ENCODE measurements at places on chromosomes 6 and 20.

- DNase-seq, result no peak
These were observed 15.2 kb upstream of the SLC17A5 start for GRCh38 chr6:73669005-73669404.

GRCh38 chr20:19256085-19256484, 43.6 kb downstream of the SLC24A3 start:
- DNase-seq, result no peak

- no peak for DNase-seq
These were observed 85.6 kb downstream of the ANKRD6 start for GRCh38 chr6:89518352-89519055.

DNA sequence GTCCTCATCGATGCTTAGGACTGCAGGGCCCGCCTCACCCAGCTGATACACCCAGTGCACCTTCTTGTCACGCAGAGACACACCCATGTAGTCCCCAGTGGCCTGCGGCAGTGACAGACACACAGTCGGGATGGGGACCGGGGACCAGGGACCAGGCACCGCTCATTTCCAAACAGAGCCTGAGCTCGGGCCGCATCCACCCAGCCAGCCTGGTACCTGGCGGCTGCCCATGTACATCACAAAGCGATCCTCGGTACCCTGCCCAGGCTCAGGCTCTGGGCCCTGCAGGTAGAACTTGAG, 11.5 kb downstream of the ADRM1 start:
- no peak for DNase-seq

GRCh38 chr6:1602049-1602713, 7.5 kb upstream of the FOXC1 start:
- no peak for DNase-seq

DNA sequence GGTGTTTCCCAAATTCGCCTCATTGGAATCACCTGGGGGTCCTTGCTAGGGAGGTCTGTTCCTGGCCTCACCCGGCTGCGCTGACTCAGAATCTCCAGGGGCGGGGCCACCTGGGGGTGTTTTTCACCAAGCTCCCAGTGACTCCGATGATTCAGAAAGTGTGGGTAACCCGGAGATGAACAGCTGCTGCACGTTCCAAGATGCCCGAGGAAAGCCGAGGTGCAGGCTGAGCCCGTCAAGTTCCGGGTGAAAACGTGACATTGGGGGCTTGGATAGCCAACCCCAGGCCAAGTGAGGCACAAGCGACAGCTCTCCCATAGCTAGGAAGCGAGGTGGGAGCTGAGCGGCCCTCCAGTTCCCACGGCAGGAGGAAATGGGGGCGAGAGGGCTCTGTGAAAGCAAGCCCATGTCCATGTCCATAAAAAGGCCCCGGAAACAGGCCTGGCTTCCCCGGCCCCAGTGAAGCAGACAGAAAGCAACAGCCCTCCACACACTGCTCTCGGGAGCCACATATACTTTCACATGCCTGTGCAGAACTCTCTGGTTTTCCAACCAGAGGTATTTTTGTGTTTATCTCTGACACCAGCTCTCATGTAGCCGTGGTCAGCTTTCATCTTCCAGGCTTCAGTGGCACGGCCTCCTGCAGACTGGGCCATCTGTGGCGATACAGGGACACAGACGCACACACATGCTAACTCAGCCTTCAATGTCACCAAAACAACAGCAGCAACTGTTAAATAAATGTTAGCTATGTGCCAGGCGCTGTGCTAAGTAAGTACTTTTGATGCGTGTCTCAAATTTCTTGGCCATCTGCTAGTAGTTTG, 90.7 kb upstream of the CCDC28A start:
- no peak for DNase-seq

DNA sequence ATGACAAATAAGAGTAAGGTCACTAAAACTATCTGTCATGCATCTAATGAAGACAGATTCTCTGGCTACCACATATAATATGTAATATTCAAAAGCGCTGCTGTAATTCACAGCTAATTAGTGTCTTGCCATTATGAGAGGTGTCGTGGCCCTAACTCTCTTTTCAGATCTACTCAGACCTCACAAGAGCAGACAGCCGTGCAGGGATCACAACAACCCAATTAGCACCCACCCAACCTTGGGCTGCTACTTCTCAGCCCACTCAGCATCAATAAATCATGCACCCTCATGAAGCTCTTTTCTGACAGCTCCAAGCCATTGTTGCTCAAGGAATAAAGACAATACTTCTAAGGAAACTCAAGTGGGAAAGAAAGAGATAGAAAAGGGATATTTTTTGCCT, 61.5 kb downstream of the FRK start:
- no peak for DNase-seq

- DNase-seq, result no peak
These were observed 98.8 kb downstream of the BANF2 start for GRCh38 chr20:17798601-17799000.

DNA sequence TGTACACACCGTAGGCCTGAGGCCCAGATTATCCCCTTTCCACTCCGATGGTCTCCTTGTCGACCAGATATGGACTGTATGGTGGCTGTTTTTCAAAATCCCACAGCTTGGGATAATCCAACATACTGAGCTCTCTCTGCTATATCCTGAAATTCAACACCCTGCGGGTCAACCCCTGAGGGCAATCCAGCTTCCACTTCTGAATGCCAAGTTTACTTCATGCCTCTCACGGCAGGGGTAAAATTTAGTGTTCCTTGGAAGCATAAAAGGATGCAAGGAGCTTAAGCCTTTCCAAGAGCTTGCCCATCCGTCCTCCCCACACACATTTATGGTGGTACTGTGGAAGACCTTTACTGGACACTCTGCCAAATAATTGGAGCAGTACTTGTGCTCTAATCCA, 90.7 kb downstream of the PLG start:
- DNase-seq, result no peak

DNA sequence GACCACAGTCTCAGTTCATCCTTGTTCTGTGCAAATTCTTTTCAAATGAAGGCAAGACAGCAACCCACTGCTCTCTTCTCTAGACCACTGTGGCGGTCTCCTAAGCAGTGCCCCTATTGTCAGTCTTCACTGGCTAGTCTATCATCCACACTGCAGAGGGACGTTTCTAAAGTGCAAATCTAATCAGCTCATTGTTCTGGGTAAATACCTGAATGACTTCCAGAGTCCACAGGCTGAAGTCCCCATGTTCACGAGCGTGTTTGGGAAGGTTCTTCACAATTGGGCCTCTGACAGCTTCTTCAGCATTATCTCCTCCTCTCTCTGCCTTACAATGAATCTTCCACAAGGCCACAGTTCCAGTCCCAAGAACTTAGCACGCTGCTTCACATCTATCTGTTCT, 73.2 kb downstream of the LAMA4 start:
- no peak for DNase-seq

GRCh38 chr6:78231002-78231401, 578.2 kb downstream of the MEI4 start:
- no peak for DNase-seq

DNA sequence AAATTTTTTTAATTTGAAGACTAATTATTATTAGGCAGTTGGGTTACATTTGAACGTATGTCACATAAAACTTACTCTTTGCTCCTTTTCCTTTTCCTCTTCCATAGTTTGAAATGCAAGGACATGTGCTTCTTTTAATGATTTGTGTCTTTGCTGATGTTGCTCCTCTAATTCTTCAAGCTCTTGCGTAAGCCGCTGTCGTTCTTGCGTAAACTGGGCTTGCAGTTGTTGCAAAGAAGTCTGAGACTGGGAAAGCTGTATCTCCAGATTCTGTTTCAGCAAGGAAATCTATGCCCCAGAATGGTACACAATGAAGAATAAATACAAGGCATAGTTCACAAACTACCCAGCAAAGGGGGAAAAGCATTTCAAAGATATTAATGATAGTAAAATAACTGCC, 45.1 kb upstream of the MCM9 start:
- no peak for DNase-seq

DNA sequence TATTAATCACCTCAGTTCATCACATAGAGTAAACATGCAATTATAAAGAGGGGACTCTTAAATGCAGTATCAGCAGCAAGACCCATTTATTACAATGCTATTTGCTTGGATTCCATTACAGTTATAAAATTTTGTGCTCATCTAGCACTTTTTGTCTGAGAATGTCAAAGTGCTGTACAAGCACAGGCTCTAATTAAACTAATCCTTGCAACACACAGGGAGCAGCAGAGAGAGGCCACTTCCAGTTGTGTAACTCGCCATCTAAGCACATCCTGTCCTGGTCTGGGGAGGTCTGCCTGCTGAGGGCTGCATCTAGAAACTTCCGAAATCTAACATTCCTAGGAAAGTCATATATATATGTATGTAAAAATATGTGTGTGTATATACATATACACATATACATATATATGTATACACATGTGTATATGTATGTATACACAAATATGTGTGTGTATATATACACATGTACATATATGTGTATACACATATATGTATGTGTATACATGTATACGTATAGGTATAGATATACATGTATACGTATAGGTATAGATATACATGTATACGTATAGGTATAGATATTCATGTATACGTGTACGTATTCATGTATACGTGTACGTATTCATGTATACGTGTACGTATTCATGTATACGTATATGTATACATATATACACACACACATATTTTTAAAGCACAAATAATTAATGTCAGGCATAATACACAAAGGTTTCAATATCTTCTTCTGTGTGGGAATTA, 136.4 kb upstream of the JARID2 start:
- DNase-seq, result no peak

- no peak for DNase-seq
These were observed 13.5 kb downstream of the THBS2 start for GRCh38 chr6:169240125-169240524.

GRCh38 chr6:169115632-169116031, 138.0 kb downstream of the THBS2 start:
- no peak for DNase-seq

GRCh38 chr6:8108759-8109539, 6.6 kb upstream of the EEF1E1 start:
- no peak for DNase-seq

GRCh38 chr20:59082077-59082740, 39.6 kb upstream of the PRELID3B start:
- DNase-seq, result no peak

- no peak for DNase-seq
These were observed 2.6 kb downstream of the EPHA7 start for GRCh38 chr6:93416571-93417420.

- no peak for DNase-seq
These were observed 27.6 kb downstream of the RPRD1B start for GRCh38 chr20:38061109-38061508.

GRCh38 chr6:93394471-93394870, 24.9 kb downstream of the EPHA7 start:
- DNase-seq, result no peak

DNA sequence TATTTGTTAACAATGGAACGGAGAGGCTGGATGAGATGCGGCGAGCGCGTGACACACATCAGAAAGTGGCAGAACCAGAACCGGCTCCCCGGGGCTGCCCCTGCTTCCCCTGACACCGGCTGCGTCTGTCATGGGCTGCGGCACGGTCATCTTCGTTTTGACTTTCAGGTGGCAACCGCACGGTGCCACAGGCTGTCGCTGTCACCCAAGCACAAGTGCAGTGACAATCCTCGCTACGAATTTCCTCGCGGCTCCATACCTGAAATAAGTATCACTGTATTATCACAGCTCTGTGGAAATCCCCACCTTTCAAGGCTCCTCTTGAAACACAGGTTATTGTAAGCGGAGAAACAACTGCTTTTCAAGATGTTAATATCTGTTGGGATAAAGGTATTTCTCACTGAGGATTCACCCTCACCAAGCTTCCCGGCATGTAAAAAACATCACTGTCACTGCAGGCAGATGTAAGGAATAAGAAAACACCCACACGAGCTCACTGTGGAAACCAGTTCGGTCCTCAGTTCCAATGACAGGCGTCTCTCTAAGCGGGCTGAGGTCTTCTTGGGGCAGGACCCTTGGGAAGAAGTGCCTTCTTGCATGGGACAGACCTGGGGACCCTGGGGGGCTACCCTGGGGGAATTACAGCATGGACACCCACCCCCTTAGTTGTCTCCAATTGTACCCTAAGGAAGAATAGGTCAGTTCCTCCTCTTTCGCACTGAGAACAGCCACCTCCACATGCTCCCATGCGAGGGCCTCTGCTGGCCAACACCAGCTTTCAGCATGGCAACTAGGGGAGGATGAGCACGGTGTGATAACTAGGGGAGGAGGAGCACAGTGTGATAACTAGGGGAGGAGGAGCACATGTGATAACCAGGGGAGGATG, 86.3 kb downstream of the DACT2 start:
- no peak for DNase-seq

DNA sequence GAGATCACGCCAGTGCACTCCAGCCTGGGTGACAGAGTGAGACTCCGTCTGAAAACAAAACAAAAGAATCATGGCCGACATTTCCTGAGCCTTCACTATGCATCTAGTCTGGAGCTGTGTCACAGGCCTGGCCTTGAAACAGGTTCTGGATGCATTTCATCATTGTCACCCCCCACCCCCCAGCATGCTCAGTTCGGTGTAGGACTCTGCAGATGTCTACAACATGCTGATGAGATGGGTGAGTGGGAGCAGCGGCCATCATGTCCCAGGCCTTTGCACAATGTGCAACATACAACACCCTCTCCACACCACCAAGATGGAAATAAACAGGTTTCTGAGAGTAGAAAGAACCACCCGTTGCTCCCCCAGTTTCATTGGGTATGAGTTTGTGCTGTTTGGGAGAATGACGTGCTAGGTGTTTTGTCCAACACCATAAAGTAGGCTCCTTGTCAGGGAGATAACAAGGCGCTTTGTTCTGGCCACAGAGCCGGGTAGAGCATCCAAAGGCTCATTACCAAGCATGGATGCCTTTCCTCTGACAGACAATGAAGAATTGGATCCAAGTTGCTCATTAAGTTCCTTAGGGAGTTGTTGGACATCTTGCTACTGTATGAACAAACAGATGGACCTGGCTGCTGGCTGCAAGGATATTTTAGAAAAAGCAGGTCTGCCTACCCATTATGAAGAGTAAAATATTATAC, 22.1 kb downstream of the SNHG17 start:
- DNase-seq, result no peak

DNA sequence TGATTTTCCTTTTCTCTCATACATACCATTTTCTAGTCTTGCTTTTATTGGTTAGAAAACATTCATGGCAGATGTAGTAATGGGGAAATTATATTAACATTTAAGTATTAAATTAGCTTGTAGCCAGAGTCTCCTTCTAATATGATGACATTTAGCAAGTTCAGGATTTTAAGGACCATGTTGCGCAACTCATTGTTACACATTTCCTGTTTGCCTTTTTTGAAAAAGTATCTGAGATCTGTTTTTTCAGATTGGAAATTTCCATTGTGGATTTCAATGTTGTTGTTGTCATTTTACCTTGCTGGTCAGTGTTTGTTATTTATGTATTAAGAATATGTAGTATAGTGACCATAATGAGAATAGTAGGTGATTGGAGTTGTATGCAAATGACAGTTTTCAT, 38.7 kb downstream of the CDKAL1 start:
- DNase-seq, result no peak

- DNase-seq, result no peak
These were observed 1.9 kb downstream of the RAB32 start for GRCh38 chr6:146545581-146545980.

GRCh38 chr6:48087448-48087847, 23.5 kb downstream of the PTCHD4 start:
- DNase-seq, result no peak

- no peak for DNase-seq
These were observed 55.3 kb downstream of the DNAAF9 start for GRCh38 chr20:3352202-3352601.

All from activated CD8-positive, alpha-beta memory T cell treated with anti-CD3 and anti-CD28 coated beads for 1 hour (primary cell).